ENCODE measurements at places on chromosomes 2 and 18.

DNA sequence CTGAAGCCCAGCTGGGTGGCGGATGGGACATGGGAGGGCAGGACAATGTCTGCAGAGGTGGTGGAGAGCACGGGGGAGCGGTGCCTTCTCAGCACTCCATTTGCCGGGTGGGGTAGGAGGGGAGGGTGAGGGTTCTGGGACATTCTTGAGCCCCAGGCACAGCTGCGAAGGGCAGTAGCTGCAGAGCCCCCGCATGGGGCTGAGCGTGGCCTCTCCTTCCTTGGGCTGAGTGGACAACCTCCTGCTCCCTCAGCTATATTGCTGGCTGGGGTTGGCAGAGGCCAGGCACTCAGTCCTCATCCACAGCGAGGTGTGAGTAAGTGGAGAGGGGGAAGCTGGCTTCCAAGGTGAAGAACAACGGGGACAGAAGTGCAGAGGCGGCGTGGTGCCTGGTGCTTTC lies 50.1 kb downstream of the RHOB start:
- no peak for DNase-seq

GRCh38 chr2:169757778-169758177 lies 24.1 kb downstream of the KLHL23 start:
- DNase-seq: no peak

DNA sequence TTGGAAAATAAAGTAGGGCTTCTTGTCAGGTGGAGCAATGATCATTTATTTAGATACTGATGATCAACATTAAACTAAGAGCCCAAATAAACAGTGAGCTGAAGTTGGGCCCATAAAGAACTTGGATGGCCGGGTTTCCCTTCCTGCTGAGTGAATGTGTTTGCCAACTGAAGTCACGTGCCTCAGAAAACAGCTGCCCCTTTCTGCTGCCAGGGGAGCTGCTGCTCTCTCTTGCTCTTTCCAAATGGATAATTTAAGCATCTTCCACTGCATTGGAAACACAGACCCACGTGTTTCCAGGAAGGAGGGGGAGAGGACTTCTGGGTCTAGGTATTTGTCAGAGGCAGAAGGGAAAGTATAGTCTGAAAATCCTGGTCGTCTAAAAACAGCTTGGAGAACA lies 22.9 kb upstream of the NCKAP5 start:
- DNase-seq: no peak

GRCh38 chr2:228669690-228670089 lies 488.2 kb upstream of the SPHKAP start:
- no peak for DNase-seq

DNA sequence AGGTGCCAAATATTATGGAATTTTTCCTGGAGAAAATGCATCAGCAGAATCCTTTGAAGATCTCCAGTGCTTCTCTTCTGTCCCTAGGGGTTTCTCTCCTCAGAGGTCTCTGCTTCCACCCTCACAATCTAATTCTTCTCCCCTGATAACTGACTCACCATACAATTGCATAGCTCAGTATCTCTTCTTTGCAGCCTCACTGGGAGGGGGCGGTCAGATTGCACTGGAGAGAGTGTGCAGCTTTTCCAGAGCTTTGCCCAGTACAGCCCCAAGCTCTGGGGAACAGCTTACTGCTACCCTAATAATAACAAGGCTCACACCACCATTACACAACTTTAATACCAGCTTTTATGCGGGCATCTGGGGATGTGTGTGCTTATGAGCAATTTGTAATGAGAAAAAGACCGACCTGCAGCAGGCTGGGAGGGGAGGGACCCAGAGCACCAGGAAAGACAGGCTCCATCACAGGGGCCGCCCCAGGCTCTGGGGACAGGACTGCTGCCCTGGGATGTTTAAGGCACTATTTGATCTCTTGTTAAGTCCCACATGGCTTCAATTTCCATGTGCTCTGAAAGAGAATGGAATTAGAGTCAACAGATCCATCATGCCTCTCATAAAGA lies 276.6 kb upstream of the SIX2 start:
- DNase-seq: no peak

GRCh38 chr18:67553437-67553836 lies 36.9 kb upstream of the DSEL start:
- DNase-seq: no peak

DNA sequence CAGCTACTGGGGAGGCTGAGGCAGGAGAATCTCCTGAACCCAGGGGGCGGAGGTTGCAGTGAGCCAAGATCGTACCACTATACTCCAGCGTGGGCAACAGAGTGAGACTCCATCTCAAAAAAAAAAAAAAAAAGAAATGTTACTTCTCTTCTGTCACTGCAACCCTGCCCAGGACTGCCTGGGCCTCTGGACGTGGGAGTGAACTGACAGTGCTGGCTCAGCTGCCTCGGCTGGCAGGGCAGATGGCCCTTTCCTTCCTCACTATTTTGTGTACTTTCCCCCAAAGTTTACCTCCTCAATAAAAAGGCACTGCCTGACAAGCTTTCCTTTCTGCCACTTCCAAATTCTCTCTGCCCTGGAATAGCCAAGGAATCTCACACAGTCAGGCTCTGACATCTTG lies 12.5 kb upstream of the GPR155 start:
- no peak for DNase-seq

- no peak for DNase-seq
Measured at GRCh38 chr2:241811201-241811951, 2.4 kb downstream of the NEU4 start.

GRCh38 chr18:37962316-37962966 lies 396.8 kb upstream of the CELF4 start:
- no peak for DNase-seq

DNA sequence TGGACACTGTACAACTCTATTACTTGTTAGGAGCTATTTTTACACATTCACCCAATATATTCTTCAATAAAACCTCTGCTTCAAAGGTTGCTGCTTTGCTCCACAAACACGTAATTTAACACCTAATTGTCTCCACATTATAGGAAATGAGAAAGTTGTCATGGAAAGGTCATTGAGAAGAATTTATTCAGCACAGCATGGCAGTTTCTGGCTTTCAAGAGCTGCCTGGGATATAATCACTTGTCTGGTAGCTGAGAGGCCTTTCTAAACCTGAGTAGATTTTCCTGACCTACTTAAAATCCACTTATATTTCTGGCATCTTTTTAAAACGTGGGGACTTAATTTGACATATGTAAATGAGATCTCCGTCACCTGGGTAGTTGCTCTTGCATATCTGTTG lies 216.1 kb downstream of the ZNF804A start:
- DNase-seq: no peak

DNA sequence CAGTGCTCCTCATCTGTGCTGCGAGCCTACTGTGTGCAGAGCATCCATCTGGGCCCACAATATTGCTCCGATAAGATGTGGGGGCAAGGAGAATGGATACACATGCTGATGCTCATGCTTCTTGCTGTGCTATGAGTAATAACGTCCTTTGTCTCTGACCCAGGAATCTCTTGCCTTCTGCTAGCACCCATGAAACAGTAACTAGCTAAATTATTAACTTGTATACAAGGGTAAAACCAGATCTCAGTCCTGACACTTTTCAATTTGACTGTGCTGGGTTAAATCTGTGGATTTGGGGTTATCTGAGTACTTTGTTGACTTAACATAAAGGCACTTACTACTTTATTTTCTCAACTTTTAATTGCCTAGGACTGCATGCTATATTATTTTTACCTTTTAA lies 357.6 kb downstream of the SLC4A3 start:
- no peak for DNase-seq

DNA sequence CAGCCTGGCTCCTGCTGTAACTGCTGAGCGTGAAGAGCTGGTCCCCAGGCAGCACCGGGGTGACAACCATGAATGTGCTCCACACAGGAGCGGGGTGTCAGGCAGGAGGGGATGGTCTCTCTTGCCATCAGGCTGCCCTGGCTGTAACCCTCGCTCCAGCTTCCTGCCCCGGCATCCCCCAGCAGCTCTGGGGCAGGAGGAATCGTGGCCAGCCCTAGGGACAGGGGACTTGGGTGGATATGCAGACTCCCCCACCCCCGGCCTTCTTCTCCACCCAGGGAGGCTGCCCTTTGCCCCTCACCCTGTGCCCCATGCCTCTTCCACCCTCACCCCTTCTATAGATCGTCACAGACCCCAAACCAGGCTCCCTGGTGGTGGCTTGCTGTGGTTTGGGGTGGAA lies 69.4 kb upstream of the SMAD7 start:
- DNase-seq: no peak

- DNase-seq: no peak
Measured at GRCh38 chr2:230244211-230244610, 18.7 kb downstream of the SP140 start.

- DNase-seq: no peak
Measured at GRCh38 chr2:23484275-23484674, 99.3 kb downstream of the KLHL29 start.

DNA sequence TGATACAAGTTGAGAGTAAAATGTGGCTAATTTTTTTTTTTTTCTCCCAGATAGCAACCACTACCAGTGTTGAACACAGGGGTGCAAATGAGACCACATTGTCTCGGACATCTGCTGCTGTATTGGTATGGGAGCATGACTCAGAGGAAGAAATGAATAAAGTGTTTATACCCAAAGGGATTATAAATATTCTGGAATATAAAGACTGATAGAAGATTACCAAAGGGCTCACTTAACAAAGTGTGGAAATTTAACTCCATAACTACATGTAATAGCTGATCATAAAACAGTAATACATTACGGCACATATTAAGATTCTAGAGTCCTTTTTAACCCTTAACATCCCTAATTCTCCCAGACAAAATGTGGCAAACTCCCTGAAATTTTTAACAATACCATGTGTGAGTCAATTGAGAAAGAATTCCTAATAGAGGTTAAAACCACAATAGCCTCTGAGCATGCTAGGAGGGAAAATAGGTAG lies 1023.0 kb upstream of the ACVR2A start:
- DNase-seq: no peak

- DNase-seq: no peak
Measured at GRCh38 chr2:37920570-37920969, 4.5 kb upstream of the RMDN2 start.

GRCh38 chr2:189258616-189259365 lies 79.2 kb upstream of the COL5A2 start:
- no peak for DNase-seq

- no peak for DNase-seq
Measured at GRCh38 chr2:74516650-74517049, 2.4 kb downstream of the TLX2 start.

DNA sequence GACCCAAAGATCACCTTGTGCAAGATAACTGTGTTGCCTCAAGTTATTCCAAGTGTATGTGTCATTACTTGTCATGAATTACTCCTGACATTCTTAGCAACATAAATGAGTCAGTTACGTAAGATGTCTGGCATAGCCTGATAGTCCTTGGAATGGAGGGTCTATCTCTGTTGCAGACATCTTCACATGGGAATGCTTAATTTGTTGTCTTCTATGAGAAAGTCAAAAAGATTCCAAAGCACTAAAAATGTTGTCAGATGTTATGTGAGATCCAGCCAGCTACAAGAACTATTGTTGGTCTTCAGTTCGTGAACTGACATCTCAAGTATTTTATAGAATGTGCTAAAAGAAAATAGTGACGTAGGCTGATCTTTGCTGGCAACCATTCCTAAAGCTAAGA lies 178.2 kb upstream of the RASGRP3 start:
- no peak for DNase-seq

DNA sequence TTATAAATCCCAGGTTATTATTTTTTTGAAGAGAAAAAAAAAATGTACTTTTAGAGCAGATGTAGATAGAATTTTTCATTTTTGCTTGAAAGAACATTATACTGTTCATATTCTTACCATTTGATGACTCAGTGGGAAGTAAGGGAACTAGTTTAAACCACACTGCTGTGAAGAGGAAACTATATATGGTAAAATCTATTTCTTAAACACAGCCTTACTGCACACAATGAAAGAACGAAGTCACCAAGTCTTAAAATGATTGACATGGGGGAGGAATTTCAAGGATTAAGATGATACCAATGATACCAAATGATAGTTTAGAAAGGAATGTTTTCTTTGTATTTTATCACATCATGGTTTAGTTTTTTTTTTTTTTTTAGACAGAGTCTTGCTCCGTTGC lies 5.0 kb downstream of the ACTR2 start:
- no peak for DNase-seq

- DNase-seq: no peak
Measured at GRCh38 chr18:63457977-63458376, 18.8 kb upstream of the SERPINB5 start.

GRCh38 chr18:3722649-3723433 lies 272.9 kb downstream of the TGIF1 start:
- no peak for DNase-seq

GRCh38 chr2:228590681-228591080 lies 409.2 kb upstream of the SPHKAP start:
- DNase-seq: no peak

DNA sequence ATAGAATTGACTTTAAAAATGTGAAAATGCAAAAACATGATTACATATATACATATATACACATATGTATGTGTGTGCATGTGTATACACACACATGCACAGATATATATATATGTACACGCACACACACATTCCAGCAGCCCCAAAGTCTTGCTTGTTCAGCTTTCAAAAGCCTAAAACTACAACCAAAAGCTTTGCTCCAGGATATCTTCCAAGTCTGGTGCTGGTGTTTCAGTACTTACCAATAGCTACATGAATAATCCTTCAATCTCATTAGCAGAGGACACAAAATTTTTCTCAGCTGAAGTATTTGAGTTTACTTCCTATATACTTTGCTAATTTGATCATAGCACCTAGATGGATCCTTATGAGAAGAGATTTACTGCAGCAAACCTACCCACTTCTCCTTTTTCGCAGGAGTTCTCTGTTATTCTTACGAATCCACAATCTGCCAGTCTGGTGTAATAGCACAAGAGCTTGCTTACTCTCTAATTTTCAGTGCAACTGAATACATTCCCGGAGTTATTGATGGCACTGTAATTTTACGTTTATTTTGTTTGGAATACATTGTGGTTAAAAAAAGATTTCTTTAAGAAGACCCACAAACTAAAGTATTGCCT lies 553.3 kb downstream of the ARHGAP15 start:
- DNase-seq: no peak

- DNase-seq: no peak
Measured at GRCh38 chr2:2542316-2542715, 211.2 kb upstream of the MYT1L start.

DNA sequence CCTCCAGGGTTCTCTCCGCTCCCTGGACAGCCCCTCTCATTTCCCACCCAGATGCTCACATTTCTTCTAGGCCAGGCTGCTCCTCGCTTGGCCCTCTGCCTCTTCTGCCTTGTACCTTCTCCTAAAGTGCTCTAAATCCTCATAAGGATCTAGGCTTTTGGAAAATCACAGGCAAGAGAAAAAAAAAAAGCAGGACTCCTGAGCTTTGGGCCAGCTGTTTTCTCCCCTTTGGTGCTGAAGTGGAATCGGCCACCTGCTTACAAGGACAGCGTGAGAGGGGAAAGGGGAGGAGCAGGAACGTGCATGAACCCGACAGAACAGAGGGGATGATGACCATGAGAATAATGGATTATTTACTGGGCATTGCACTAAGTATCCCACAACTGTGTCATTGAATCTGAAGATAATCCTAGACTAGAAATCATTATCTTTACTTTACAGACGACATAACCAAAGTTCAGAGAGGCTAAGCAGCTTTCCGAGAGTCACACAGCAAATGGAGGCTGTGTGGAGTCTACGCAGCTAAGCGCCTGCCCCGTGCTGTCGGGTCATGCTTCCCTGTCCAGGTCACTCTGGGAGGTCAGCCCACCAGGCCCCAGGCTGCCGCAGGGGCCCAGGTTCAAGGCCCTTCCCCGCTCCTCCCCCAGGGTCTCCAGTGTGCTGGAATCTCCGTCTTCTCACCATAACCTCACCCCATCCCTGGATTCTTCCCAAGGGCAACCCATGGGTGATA lies 141.9 kb downstream of the PXDN start:
- no peak for DNase-seq

GRCh38 chr2:28688818-28689217 lies 62.8 kb upstream of the PPP1CB start:
- DNase-seq: no peak

GRCh38 chr2:238857959-238858358 lies 10.1 kb downstream of the TWIST2 start:
- no peak for DNase-seq

Measured in activated CD8-positive, alpha-beta memory T cell treated with anti-CD3 and anti-CD28 coated beads for 4 hours (primary cell).